Gastroesophageal sphincter (tissue), 4 donors: ENCODE measurements at places on chromosomes 11 and 22. TPM values are rescaled to one million over a fixed set of nuclear protein-coding genes. Genes with fewer than 3 reads are reported as not detected.

OR5B21 gene
- total RNA-seq, result not detected

ANO1 gene
- total RNA-seq, result 22.5 TPM

VPREB1 gene
- total RNA-seq, result not detected

TBC1D10A gene
- 25.7 TPM for total RNA-seq

TRIM29 gene
- total RNA-seq, result 34.6 TPM

TREH gene
- not detected for total RNA-seq

SLC22A6 gene
- not detected for total RNA-seq

NEU3 gene
- 5.1 TPM for total RNA-seq

GDPD4 gene
- total RNA-seq, result not detected

SYT7 gene
- total RNA-seq, result 3.7 TPM

DEFB131B gene
- total RNA-seq, result not detected

FCHSD2 gene
- total RNA-seq, result 40.0 TPM

POU2F3 gene
- 0.27 TPM for total RNA-seq

MB gene
- 2.5 TPM for total RNA-seq

PTGDR2 gene
- total RNA-seq, result 0.37 TPM

BMAL1 gene
- total RNA-seq, result 38.4 TPM

TUBA8 gene
- 12.6 TPM for total RNA-seq
